RCC 7860 (cell line): ENCODE measurements at places on chromosomes 5 and 9.

GRCh38 chr9:4297151-4297785, 2.6 kb downstream of the GLIS3 start:
- peak; percentile 76 for DNase-seq

GRCh38 chr5:142186857-142187594, 78.4 kb downstream of the NDFIP1 start:
- DNase-seq, result no peak

- no peak for DNase-seq
Measured at GRCh38 chr5:168118042-168118668, 173.3 kb upstream of the WWC1 start.

GRCh38 chr9:72025906-72026305, 34.5 kb downstream of the C9orf57 start:
- no peak for DNase-seq

- DNase-seq, result no peak
Measured at GRCh38 chr5:41043109-41043747, 27.9 kb downstream of the MROH2B start.

DNA sequence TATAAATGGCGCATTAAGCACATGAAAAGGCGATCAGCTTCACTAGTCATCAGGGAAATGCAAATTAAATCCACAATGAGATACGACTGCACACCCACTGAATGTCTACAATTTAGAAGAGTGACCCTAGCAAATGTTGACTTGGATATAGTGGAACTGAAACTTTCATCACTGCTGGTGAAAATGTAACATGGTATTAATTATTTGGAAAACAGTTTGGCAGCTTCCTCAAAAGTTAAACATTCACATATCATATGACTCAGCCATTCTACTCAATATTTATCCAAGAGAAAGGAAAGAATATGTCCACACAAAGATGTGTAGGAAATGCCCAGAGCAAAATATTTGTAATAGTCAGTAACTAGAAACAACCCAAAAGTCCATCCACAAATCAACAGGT, 146.5 kb downstream of the LPAR1 start:
- no peak for DNase-seq

DNA sequence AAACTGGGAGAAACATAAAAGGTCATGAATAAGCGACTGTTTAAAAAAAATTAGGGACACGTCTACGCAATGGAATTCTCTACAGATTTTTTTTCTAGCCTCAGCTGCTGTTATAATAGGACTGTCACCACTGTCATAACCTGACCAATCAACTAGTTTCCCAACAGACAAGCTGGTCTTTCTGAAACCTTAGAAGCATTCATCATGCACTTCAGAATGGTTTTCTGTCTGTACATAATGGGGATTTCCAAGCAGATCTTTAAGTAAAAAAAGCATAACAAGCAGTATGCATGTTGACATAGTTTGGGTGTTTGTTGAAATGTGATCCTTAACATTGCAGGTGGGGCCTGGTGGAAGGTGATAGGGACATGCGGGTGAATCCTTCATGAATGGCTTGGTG, 58.3 kb upstream of the SEMA6A start:
- DNase-seq, result no peak

DNA sequence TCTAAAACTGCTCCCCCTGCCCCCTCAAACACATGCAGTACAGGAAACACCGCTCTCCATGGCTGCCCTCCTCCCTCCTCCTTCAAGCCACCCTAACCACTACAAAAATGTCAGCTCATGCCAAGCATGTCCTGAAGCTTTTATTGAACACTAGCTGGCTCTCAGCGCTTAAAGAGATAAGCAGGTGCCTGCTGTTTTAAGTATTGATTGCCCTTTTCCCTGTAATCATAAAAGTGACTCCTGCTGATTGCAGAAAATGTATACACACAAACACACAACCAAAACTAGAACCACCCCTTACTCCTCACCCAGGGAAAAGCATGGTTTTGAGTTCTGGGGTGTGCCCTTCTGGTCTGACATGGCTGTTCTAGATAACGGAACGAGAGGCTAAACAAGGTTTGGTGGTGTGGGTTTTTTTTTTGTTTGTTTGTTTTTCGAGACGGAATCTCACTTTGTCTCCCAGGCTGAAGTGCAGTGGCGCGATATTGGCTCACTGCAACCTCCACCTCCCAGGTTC, 3.7 kb upstream of the UCK1 start:
- no peak for DNase-seq
